HCEC 1CT (cell line): ENCODE measurements at places on chromosomes 16 and 17.

DNA sequence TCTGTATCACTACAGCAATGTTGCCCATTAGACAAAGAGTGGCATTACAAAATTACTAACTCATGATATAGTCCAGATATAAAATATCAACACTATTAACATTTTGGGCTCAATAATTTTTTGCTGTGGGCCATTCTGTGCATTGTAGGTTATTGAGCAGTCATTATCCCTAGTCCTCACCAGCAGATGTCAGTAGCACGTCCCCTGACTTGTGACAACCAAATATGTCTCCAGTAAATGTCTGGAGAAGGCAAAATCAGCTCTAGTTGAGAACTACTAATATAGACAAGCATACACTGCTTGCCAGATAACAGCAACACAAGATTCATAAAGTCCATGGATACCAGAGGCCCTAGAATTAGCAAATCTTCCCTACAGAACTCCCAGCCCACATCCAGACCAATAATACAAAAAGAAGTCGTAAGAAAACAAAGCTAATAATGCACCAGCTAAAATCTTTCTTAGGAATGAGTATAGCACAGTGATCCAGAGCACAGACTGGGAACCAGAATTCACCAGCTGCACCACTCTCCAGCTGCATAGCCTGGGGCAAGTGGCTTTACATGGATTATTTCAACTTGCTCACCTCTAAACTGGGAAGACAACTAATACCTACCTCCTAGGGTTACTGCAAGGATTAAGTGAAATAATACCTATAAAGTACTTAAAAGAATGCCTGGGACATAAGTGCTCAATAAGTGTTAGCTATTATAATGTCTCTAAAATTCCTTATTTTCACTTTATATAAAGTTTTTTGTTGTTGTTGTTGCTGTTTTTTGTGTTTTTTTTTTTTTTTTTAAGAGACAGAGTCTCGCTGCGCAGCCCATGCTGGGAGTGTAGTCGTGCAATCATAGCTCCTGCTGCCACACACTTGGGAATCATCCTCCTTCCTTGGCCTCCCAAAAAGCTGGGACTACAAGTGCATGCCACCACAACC, 23.7 kb downstream of the HELZ start:
- DNase-seq = peak; percentile 47

DNA sequence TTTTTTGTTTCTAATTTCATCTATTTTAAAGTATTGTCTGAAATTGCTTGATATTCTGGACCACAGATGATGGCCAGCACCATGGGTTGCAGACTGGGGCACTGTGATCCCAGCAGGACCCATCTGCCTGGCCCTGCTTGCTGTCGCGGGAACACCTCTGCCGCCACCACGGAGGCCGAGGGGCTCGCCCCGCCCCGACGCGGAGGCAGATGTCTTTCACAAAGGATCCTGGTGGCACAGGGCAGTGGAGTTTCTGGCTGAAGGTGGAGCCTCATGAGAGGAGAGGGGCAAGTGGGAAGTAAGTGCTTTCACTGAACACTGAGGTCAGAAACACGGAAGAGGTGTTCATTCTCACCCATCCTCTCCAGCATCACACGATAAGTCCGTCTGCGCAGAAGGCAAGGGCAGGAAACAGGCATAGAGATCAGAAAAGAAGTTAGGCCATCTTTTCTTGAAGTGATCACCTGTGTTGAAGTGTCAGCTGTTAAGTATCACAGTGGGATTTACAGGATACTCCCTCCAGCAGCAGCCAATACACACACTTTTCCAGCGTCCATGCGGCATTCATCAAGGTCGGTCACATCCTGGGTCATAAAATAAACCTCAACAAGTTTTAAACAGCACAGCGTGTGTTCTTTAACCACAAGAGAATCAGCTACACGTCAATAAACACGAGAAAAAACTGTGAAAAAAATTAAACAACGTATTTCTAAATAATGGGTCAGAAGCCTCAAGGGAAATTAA, 194.5 kb downstream of the RPTOR start:
- DNase-seq = no peak

DNA sequence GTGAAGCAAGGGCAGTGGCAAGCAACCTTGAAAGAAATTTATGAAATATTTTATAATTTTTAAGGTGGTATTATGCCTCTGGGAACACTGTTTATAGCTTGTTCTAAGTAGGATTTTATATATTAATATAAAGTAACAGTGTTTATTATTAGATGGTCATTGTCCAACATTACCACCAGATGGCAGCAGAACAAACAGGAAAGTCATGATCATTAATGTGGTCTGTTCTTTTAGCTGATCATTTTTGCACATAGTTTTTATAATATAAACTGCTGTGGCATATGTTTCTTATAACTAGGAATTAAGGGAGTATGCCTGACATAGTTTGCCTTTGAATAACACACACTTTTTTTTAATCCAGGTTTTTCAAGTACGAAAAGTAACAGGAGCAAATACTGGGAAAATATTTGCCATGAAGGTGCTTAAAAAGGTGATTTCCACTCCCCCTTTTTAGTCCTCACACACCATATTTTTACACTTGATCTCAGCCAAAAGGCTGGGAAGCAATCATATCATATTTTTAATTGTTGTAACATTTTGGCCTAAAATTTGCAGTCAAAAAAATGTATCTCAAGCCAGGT, 21.4 kb downstream of the RPS6KB1 start:
- DNase-seq = peak; percentile 45

- DNase-seq = no peak
Measured at GRCh38 chr16:31229501-31229900, 12.6 kb upstream of the PYDC1 start.

GRCh38 chr17:28416703-28417311, 10.8 kb upstream of the SLC46A1 start:
- peak; percentile 71 for DNase-seq

GRCh38 chr17:34252444-34253138, 2.5 kb upstream of the CCL2 start:
- DNase-seq = peak; percentile 84

- peak; percentile 19 for DNase-seq
Measured at GRCh38 chr17:6940186-6940649, 55.6 kb upstream of the ALOX12 start.

DNA sequence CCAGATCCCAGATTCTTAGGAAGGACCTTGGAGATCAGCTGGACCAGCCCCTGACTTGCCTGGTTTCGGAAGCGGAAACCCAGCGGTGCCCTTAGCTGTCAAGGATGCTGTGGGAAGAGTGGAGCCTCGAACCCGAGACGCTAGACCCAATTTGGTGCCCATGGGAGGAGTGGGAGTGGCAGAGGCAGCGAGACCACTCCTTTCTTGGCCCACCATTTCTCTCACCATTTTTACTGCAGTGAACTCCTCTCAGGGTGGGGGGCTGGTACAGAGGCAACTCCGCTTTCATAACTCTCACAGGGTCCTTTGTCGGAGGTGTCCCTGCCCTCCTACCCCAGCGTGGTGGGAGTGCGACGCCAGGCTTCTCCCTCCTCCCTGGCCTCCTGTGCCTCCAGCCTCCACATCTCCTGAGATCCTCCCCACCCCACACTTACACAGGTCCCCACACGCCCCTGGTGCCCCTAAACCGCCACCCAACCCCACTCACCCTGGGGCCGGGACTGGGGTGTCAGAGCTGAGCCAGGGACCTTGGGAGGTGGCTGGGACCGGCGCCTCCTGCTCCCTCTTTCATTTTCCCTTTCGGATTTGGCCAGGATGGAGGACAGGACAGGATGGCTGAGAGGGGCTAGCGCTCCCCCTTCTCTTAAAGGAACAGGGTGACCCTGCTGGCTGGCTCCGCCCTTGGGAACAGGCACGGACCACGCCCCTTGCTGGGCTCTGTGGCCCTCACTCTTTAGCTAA, at the start of gene GJD3:
TSS of gene GJD3 (minus strand) at position 617 of the 741 bp plus-strand sequence. CDS start 922 bp downstream, outside the sequence.
- no peak for DNase-seq

GRCh38 chr16:49491771-49492761, 118.5 kb downstream of the C16orf78 start:
- DNase-seq = no peak

GRCh38 chr17:60751884-60752283, 74.2 kb downstream of the BCAS3 start:
- DNase-seq = no peak

DNA sequence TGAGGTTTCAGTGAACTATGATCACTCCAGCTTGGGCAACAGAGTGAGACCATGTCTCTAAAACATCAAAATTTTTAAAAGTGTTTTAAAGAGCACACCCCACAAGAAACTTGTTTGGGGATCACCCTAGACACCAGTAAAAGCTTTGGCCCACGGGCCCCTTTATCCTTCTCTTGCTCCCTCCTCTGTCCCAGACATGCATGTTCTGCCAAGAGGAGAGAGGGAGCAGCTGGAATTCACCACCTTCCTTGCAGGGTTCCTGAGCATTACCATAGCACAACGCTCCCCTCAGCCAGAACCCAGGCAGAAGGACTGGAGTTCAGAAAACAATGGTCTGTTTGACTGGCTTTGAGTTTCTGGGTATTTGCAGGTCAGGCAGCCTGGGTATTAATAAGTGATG, 214.3 kb upstream of the CDH5 start:
- no peak for DNase-seq

DNA sequence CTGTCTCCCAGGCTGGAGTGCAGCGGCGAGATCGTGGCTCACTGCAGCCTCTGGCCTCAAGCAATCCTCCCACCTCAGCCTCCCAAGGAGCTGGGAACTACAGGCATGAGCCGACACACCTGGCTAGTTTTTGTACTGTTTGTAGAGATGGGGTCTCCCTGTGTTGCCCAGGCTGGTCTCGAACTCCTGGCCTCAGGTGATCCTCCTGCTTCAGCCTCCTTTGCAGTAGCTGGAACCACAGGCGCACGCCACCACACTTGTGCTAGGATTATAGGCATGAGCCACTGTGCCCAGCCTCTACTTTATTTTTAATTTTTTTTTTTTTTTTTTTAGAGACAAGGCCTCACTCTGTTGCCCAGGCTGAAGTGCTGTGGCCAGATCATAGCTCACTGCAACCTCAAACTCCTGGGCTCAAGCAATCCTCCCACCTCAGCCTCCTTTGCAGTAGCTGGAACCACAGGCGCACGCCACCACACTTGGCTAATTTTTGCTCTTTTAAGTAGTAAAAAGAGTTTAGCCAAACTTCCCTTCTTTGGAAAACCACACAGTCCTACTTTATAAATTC, 4.4 kb downstream of the NTAN1 start:
- no peak for DNase-seq

GRCh38 chr17:40122999-40123810, 1.4 kb downstream of the MSL1 start:
- DNase-seq = peak; percentile 26

DNA sequence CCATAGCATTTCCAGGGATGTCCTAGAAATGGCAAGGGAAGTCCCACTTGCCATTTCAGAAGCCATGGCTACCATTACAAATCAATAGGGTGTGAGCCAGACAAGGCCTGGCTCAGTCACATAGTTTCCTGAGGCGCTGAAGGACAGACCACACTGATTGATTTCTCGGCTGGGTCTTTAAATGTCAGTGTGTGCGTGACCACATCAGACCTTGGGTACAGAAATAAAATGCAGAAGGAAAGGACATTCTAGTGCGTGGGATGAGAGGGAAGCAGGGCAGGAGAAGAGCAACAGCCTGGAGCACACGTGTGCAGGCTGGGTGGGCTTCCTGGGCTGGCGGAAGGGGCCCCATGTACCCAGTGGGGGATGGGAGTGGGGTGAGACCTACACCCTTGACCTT, 58.7 kb upstream of the LYRM9 start:
- no peak for DNase-seq

DNA sequence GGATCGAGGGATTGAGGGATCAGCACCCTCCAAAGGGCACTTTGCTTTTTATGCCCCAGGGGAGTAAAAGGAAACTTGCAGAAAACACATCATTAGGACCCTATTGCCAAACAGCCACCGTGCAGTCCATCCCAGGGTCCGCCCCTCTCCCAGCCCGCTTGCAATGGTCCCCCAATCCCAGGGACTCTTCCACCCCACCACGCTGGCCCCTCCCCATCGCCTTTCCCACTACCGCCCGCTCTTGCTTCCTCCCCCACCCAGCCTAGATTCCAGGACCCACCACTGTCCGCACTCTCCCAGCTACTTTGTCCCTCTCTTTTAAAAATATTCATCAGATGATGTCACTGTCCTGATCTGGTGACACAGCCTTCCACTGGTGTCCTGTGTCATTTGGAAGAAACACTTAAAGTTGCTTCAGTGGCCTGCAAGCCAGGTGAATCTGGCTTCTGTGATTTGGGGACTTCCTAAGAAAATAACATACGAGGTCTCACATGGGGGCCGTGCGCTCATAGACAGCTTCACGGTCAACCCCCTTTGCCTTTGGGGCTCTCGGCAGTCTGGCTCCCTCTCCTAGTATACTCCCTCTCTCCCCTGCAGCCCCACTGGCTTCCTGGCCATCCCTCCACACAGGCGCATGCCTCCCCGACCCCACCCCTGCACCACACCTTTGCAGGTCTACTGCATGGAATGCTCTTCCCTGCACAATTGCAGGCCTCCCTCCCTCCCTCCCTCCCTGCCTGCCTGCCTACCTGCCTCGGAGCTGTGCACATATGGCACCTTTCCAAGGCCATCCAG, 127.9 kb downstream of the RBFOX3 start:
- no peak for DNase-seq

- DNase-seq = no peak
Measured at GRCh38 chr16:48479329-48479728, 94.1 kb upstream of the SIAH1 start.

- DNase-seq = no peak
Measured at GRCh38 chr17:1038459-1039122, 41.7 kb downstream of the TIMM22 start.

DNA sequence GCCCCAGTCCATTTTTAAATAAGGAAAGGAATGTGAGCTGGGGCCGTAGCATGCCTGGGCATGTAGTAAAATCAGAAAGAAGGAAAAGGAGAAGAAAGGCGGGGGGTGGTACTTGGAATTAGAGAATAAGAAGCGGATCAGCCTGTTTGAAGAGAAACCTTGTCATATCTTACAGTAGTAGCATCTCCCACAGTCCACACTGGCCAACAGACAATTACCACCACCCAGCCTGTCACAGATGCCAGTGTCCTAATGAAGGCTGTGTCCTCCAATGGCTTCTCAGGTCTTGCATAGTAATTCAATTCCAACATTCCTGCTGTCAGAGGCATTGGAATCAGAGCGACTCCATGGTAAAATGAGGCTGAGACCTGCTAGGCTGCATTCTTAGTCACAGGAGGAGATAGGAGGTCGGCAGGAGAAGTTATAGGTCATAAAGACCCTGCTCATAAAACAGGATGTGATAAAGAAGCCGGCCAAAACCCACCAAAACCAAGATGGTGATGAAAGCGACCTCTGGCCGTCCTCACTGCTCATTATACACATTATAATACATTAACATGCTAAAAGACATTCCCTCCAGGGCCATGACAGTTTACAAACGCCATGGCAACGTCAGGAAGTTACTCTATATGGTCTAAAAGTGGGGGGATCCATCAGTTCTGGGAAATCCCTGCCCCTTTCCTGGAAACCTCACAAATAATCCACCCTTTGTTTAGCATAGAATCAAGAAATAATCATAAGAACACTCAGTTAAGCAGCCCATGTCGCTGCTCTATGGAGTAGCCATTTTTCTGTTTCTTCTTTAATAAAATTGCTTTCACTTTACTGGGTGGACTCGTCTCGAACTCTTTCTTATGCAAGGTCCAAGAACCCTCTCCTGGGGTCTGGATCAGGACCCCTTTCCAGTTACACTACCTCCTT, 9.6 kb upstream of the AKAP10 start:
- DNase-seq = no peak

GRCh38 chr17:43697937-43698336, 36.2 kb upstream of the MEOX1 start:
- DNase-seq = no peak
